ENCODE measurements at places on chromosomes 3 and 15. TPM values are rescaled to one million over a fixed set of nuclear protein-coding genes. Genes with fewer than 3 reads are reported as not detected.

The GNAT1 gene
- total RNA-seq, result not detected

The GREM1 gene
- 1,377 TPM for total RNA-seq

The ACSBG1 gene
- not detected for total RNA-seq

The UTS2B gene
- 1.3 TPM for total RNA-seq

Measured in hair follicle dermal papilla cell (primary cell).